ENCODE measurements at places on chromosomes 1 and 21. TPM values are rescaled to one million over a fixed set of nuclear protein-coding genes. Genes with fewer than 3 reads are reported as not detected.

DNA sequence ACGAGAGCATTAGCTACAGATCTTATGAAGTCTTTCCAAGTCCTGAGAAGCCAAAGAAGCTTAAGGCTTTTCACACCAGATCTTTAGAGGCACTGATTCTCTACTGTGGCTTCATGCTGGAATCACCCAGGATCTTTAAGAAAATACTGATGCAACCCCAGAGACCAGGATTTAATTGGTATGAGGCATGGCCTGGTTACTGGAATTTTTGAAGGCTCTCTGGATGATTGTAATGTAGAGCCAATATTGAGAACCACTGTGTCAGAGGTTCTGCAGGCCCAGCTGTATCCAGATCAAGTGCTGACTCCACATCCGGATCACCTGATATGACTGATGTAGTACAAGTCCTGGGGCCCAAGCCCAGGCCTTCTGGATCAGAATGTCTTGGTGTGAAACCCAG lies 105.7 kb downstream of the PLPPR5 start:
- no peak for ATAC-seq

DNA sequence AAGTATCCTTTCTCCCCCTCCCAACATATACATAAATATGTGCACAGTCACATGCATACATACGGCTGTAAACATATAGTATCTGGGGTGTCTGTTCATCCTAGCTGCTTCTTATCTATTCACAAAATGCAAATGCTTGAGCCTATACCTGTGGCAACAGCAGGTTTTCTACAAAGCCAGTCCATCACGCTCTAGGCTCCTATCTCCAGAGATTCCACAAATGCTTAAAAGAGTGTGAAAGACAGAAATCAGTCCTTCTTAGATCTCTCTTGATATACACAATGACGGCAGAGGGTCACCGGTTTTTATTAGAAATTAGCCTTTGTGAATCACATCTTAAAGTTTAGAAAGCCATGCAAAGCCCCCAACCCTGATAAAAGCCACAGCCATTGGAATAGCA lies 139.4 kb downstream of the TPR start:
- no peak for ATAC-seq

DNA sequence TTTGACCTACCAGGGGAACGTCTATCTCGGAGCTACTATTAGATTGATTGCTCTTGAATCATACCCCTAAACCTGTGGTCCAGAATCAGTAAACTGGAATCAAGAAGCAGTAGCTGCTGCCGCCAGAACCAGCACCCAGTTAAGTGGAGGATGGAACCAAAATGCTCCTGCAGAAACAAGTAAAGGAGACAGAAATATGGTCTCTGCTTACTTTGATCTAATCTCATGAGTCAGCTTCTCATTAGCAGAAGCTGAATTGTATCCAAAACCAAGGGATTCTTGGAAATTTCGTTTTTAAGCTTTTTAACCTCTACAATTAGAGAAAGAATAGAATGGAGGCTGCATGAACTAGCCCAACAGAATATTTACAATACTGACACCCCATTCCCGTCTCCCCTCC lies 42.6 kb upstream of the PIGV start:
- ATAC-seq, result no peak

GRCh38 chr1:205316161-205316566 lies 5.4 kb downstream of the NUAK2 start:
- no peak for ATAC-seq

GRCh38 chr21:19547951-19548840 lies 1144.6 kb upstream of the TMPRSS15 start:
- no peak for ATAC-seq

- peak; percentile 4 for ATAC-seq
Measured at GRCh38 chr1:1359664-1360468, 1.5 kb upstream of the MXRA8 start.

DNA sequence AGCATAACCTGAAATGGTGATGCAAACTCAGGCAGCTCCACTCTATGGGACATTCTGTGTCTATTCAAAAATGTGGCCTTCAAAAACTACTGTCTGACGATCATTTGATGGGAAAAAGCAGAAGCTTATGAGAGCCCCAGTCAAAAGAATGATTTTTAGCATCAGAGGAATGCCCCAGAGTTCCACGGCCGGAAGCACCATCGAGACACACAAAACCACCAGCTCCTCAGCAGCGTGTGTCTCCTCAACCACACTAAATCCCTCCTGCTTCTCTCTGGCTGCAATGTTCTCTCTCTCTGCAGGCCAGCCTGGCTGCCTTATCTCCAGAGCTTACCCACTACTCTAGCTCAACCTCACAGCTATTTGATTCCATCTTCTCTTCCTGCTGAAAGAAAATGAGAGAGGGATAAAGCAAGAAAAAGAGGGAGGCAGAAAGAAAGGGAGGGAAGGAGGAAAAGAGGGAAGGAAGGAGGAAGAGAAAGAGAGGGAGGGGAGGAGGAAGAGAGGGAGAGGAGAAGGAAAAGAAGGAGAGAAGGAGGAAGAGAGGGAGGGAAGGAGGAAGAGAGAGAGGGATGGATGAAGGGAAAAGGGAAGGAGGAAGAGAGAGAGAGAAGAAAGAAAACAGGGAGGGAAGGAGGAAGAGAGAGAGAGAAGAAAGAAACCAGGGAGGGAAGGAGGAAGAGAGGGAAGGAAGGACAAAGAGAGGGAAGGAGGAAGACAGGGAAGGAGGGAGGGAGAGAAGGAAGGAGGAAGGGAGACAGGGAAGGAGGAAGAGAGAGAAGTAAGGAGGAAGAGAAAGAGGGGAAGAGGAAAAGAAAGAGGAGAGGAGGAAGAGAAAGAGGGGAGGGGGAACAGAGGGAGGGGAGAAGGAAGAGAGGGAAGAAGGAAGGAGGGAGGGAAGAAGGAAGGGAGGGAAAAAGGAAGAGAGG lies 33.5 kb upstream of the LAPTM5 start:
- ATAC-seq, result no peak

DNA sequence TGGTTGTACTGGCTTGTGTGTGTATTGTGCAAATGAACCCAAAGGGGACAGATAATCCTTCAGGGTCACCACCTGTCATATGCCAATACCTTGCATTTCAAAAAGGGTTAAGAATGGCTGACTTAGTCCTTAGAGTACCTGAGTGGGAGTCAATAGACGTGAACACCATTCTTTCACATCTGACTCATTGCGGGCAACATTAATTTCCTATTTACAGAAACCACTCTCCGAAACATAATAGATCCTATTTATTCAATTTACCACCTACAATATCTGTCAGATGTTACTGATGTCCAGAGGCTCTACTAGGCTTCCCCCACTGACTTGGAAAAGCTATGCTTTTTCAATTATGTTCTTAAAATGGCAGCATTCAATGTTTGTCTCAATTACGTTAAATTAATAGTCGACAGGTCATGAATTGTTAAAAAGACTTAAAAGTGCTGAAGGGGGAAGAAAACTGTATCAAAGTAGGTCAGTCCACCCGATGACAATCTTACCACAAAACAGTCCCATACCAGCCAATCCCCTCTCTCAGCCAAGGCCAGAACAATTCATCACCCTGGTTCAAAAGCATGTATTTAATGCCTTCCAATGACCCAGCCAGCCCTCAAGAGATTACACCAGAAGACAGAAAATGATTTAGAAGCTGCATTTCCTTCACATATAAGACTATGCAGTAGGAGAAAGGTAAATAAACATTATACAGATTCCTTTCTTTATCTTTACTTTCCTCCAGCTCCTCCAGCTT lies 48.6 kb upstream of the PLA2G2C start:
- peak; percentile 42 for ATAC-seq

DNA sequence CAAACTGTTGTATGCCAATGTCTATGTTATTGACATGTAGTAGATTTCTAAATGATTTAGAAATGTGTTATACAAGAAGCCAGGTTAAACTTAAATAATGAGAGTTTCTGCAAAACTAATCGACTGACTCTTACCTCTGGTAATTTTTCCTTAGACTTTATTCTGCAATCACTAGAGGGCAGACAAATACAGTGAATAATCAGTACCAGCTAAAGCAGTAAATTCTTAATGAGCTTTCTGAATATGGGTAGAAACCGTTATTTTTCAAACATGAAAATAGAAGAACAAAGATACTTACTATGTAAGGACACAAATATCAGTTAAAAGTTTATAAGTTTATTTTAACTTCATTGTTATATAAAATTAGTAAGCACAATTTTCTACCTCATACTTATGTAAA lies 97.9 kb upstream of the RGS1 start:
- ATAC-seq, result no peak

DNA sequence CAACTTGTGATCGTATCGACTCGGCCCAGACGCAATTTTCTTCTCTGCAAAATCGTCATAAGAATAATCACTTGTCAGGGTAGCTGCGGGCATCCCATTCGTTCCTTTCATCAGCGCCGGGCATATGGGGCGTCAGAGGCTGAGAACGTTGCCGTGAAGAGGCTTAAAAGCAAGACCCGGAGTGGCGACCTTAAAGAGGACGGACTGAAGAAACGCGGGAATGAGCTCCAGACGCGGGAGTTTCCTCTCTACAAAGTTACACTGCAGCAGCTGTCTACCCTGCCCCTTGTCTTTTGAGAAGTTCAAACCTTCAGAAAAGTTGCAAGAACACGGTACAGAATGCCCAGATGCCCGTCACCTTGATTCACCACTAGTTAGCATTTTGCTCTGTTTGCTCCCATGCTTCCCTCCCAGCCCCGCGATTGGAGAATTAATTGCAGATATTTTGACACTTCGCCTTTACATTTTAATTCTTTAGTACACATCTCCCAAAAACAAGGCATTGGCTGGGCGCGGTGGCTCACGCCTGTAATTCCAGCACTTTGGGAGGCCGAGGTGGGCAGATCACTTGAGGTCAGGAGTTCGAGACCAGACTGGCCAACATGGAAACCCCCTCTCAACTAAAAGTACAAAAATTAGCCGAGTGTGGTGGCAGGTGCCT lies 967 bp downstream of the CENPS start:
- ATAC-seq, result peak; percentile 1

DNA sequence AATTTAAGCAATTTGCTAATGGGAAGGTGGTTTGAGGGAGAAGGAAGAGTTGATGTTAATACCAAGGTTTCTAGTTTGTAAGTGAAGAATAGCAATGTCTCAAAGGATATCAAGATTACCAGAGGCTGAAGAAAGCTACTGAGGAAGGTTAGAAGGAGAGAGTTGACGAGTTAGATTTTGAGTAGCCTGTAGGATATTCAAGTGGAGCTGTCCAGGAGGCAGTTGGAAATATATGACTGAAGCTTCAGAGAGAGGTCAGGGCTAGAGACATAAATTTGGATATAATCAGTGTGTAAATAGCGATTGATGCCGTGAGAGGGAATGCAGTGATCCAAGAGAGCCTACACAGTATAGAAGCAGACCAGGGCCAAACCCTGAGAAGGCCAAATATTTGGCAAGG lies 48.4 kb downstream of the PBX1 start:
- no peak for ATAC-seq

- no peak for ATAC-seq
Measured at GRCh38 chr1:149979972-149980540, 30.5 kb downstream of the OTUD7B start.

GRCh38 chr1:11067716-11068599 lies 8.1 kb upstream of the SRM start:
- no peak for ATAC-seq

SELP gene
- 0.39 TPM for total RNA-seq

CFHR4 gene
- total RNA-seq, result 0.19 TPM

MORN1 gene
- 13.2 TPM for total RNA-seq

CELF3 gene
- 21.2 TPM for total RNA-seq

GSTM1 gene
- 3.7 TPM for total RNA-seq

RIMKLA gene
- 7.9 TPM for total RNA-seq

PTPRC gene
- total RNA-seq, result 1.3 TPM
